Muscle of leg (tissue), 16 donors: ENCODE measurements at places on chromosomes 7 and 10. TPM values are rescaled to one million over a fixed set of nuclear protein-coding genes. Genes with fewer than 3 reads are reported as not detected.

GRCh38 chr7:19557726-19558465, 150.9 kb downstream of the POLR1F start:
- H3K36me3 ChIP-seq: no peaks in the 10 kb centered on the region
- H3K4me1 ChIP-seq: no peaks in the 10 kb centered on the region
- H3K27me3 ChIP-seq: no peaks in the 10 kb centered on the region
- no peak overlapping the region for H3K4me3 ChIP-seq
- DNase-seq: peak; percentile 80

FEZF1 gene
- not detected for total RNA-seq

DNA sequence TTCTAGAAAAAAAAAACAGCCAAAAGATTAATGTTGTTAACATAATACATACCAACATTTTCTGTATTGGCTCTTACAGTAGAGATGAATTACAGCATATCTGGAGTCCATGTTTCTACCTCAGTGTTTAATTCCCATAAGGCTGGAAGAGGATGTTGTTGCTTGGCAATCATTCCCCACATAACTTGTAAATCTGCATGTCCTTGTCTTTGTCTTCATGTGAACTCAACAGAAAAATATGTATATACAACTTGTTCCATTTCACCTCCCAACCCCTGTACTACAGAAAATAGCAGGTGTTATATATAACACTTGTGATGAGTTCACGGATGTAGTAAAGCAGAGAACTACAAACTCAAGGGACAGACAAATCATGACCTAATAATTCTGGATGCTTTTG, 160.9 kb upstream of the SEMA3C start:
- no peak overlapping the region for H3K4me3 ChIP-seq
- H3K27ac ChIP-seq: no peak overlapping the region
- DNase-seq: peak; percentile 97

GRCh38 chr7:84677117-84677732, 482.6 kb upstream of the SEMA3A start:
- no peaks in the 10 kb centered on the region for H3K4me1 ChIP-seq
- no peak overlapping the region for H3K27ac ChIP-seq
- no peak for DNase-seq
- no peaks in the 10 kb centered on the region for H3K36me3 ChIP-seq

ITGA8 gene
- total RNA-seq: 8.4 TPM

- no peak for DNase-seq
- no peaks in the 10 kb centered on the region for H3K36me3 ChIP-seq
- no peak overlapping the region for H3K4me3 ChIP-seq
Observed at GRCh38 chr10:76456197-76456596, 1024.8 kb downstream of the LRMDA start.

AGR2 gene
- total RNA-seq: 7.2 TPM

DNA sequence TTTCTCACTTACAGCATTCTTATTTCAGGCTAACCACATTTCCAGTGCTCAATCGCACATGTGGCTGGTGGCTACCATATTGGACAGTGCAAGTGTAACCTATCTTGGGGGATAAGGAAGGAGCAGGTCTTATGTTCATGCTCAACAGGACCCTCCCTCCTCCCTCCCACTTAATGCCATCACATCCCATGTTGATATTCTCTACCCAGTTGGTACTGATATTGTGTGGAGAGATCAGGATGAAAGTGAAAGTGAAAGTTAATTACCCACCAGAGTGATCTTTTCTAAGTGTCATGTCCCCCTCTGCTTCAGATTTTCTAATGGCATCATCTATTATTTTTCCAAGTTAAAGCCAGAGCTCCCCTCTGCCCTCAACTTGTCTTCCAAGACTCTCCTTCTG, 91.6 kb downstream of the BMPER start:
- H3K27me3 ChIP-seq: no peaks in the 10 kb centered on the region
- H3K36me3 ChIP-seq: no peaks in the 10 kb centered on the region
- no peak overlapping the region for H3K27ac ChIP-seq
- no peak for DNase-seq
- H3K4me3 ChIP-seq: no peak overlapping the region

DNA sequence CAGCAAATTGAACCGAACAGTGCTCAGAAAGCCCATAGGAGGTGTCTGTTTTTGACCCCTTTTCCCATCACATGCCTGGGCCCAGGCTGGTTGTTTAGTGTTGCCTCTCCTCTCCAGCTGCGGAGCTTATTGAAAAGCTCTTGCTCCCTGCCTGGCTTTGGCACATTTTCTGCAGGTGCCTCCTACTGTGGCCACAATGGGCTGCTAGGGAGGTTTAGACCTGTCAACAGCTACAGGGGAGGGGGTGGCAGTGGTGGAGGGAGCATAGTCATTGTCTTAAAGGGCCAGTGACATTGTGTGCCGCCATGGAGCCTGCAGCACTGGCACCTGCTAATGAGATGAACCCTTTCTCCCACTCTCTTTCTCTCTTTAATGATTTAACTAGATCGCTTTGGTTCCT, 13.2 kb upstream of the ENO4 start:
- H3K27ac ChIP-seq: no peak overlapping the region
- no peaks in the 10 kb centered on the region for H3K36me3 ChIP-seq
- H3K27me3 ChIP-seq: peaks cover 22% of the 10 kb centered on the region
- H3K4me3 ChIP-seq: no peak overlapping the region
- H3K4me1 ChIP-seq: no peaks in the 10 kb centered on the region
- no peak for DNase-seq

COL28A1 gene
- total RNA-seq: 0.75 TPM
